Cardiac fibroblast (primary cell): ENCODE measurements at places on chromosomes 3 and 15.

- DNase-seq = no peak
Observed at GRCh38 chr3:10857235-10857634, 41.2 kb downstream of the SLC6A11 start.

- DNase-seq = no peak
Observed at GRCh38 chr3:196280689-196281440, 6.7 kb downstream of the PCYT1A start.

- peak; percentile 77 for DNase-seq
Observed at GRCh38 chr15:62141643-62142588, 23.2 kb downstream of the C2CD4B start.

- peak; percentile 91 for DNase-seq
Observed at GRCh38 chr3:150079029-150079739, 108.5 kb upstream of the PFN2 start.

DNA sequence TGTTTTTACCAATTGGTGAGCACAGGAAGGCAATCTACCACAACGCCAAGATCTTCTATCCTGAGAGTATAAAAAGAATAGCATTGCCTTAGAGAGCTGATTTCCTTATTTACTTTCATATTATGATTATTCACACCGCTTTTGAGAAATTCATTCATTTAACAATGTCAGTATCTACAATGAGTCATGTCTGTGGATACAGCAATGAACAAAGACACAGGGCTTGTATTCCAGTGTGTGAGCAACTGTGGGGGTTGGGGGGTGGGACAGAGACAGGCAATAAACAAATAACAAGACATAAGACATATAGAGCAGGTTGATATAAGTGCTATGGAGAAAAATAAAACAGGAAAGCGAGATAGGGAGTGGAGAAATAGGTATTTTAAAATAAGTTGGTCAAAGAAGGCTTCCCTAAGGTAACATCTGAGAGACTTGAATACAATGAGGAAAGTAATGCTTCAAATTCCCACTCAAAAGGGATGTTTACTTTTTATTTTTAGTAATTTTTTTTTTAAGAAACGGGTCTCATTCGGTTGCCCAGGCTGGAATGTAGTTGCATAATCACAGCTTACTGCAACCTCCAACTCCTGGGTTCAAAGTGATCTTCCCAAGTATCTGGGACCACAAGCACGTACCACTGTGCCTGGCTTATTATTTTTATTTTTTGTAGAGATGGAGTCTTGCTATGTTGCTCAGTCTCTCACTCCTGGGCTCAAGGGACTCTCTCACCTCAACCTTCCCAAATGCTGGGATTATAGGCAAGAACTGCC, 45.7 kb downstream of the PGBD4 start:
- DNase-seq = peak; percentile 60

GRCh38 chr3:113275583-113275928, 64.2 kb downstream of the BOC start:
- DNase-seq = no peak

DNA sequence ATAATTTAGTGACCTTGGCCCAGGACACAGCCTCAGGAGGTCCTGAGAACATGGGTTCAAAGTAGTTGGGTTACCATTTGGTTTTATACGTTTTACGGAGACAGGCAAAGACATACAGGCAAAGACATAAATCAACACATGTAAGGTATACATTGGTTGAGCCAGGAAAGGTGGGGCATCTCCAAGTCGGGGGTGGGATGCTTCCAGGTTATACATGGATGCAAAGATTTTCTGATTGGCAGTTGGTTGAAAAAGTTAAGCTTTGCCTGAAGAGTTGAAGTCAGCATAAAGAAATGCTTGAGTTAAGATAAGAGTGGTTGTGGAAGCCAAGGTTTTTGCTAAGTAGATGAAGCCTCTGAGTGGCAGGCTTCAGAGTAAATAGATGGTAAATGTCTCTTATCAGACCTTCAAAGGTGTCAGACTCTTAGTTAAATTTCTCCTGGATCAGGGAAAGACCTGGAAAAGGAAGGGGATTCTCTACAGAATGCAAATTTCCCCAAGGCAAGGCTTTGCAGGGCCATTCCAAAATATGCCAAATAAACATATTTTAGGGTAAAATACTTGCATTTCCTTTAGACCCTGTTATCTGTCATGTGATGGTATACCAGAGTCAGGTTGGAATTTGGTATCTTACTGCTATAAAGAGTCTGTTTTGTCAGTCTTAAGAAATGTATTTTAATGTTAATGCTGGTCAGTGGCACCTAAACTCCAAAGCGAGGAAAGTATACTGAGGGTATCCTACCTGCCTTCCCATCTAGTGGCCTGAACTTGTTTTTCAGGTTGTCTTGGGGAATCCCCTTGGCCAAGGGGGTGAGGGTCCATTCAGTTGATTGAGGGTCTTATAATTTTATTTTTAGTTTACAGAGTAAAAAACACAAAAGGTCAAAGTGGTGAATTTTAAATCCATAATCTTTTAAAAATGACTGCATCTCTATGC, 8.2 kb upstream of the PDHB start:
- no peak for DNase-seq

GRCh38 chr3:127062926-127063325, 80.0 kb downstream of the PLXNA1 start:
- no peak for DNase-seq

GRCh38 chr3:12299026-12299425, 10.2 kb downstream of the PPARG start:
- DNase-seq = peak; percentile 41

DNA sequence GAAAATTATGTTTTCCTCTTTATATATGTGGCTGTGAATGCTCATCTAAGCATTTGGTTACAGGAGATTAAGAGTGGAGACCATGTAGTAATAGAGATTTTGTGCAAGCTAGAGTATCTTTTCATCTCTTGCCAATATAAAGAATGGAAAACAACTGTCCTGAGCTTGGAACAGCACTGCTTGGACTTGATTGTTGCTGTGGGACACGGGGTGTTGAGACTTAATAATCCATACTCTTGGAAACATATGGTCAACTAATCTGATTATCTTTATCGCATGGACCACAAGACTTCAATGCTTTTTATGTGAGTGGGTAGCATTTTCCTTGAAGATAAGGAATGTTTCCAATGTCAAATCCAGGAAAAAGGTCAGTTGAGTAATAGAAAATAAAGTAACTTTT, 806.3 kb downstream of the DIPK2A start:
- no peak for DNase-seq

DNA sequence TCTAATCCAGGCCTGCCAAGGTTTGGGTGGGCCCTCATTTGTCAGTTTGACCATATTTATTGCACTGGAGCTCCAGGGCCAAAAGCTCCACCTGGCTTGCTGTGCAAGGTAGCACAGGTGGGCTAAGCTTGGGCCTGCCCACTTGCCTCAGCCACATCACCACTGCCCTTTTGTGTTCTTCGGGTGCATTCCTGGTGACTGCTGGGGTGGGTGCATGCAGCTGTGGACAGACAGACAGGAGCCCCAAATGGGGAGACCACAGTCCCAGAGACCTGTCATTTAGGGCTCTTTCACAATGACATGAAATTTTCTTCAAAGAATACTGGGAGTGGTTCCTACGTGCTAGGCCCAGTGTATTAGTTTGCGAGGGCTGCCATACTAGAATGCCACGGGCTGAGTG, 2.7 kb downstream of the MESP2 start:
- no peak for DNase-seq

DNA sequence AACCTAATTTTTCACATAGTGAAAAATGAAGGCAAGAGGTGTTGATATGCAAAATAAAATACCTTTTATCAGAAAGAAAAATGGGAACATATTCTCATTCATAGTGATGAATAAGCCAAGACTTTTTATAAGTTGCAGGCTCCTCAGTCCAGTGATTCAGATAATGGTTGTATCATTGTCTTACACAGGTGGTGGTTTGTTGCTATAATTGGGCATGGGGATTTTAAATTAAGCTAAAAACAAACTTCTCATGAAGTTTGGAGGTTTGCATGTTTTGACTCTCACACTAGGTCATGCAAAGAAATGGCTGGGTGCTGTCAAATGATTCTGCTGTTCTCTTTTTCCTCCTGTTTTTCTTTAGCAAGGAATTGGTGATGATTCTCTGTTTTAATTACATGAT, 60.8 kb upstream of the SKIL start:
- DNase-seq = no peak

DNA sequence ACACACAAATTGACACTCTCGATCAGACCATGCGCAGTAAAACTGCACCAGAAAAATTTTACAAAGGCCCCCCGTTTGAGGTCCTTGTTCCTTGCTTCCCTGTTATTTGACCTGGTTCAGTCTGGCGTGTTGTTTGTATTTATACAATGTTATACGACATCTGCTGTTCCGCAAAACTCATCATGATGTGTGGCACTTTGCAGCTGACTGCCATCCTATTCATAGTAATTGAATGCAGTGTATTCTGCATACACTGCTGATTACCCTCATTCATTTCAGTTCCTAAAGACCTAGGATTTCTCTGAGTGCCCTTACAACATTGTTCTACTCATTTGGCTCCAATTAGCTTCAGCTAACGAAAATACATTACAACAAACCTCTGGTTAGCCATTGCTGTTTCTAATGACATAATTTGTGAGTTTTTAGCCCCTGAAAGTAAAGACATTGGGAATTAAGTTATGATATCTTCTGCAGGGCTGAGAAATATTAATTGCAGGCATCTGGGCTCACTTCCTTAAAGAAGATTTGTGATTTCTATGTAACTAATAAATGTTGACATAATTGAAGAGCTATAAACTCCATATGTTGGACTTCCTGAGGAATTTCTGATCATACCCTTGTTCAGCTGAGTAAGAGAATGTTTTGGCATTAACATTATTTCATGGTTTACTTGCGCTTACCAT, 75.7 kb downstream of the C3orf38 start:
- no peak for DNase-seq

DNA sequence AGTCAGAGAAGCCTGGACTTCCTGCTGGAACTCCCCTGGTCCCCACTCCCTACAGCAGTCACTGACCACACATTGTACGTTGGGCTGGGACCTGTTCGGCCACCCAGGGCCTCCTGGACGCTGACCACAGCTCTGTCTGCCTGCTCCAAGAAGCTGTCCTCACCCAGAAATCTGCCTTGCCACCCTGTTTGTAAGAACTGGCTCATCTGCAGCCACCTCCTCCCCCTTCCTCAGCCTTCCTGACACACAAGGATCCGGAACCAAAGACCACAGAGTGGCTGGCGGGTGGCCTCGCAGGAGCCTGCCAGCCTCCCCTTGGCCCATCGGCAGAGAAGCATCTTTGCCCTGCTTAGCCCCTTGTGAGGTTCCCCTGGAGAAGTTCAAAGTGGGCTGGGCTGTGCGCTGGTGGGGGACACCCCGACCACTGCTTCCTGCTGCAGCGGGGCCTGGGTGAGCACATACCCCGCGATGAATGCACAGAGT, 91.9 kb downstream of the PCSK6 start:
- no peak for DNase-seq

GRCh38 chr3:117874904-117875874, 1159.5 kb downstream of the IGSF11 start:
- no peak for DNase-seq

GRCh38 chr3:41521010-41521655, 321.8 kb downstream of the CTNNB1 start:
- DNase-seq = no peak

- no peak for DNase-seq
Observed at GRCh38 chr3:18062657-18063025, 320.2 kb upstream of the TBC1D5 start.

DNA sequence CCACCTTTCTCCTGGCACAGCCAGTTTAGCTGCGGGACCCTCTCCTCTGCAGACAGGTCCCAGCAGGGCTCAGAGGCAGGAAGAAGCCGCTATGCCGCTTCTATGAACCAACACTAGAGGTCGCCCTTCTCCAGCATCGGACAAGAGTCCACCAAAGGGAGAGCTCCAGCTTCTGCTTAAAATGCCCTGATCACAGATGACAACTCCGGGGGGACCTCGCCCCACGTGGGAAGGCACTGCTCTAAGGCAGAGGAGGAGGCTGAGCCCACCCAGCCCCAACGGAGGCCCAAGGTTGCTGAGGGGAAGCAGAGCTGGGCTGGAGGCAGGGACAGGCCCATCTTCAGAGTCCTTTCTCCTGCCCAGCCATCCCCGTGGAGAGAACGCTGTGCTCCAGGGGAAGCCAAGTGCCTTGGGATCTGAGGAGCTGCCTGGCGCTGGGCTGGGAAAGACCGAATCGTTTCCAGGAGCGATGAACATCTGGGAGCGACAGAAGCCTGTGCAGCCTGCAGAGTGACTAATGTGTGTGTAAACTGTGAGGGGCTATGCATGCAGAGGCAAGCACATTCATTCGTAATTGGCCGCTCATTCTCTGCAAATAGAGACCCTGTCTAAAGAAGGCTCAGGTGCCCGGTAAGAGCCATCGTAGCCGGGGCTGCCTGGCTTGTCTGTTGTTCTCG, 43.5 kb upstream of the BDH1 start:
- DNase-seq = peak; percentile 85

DNA sequence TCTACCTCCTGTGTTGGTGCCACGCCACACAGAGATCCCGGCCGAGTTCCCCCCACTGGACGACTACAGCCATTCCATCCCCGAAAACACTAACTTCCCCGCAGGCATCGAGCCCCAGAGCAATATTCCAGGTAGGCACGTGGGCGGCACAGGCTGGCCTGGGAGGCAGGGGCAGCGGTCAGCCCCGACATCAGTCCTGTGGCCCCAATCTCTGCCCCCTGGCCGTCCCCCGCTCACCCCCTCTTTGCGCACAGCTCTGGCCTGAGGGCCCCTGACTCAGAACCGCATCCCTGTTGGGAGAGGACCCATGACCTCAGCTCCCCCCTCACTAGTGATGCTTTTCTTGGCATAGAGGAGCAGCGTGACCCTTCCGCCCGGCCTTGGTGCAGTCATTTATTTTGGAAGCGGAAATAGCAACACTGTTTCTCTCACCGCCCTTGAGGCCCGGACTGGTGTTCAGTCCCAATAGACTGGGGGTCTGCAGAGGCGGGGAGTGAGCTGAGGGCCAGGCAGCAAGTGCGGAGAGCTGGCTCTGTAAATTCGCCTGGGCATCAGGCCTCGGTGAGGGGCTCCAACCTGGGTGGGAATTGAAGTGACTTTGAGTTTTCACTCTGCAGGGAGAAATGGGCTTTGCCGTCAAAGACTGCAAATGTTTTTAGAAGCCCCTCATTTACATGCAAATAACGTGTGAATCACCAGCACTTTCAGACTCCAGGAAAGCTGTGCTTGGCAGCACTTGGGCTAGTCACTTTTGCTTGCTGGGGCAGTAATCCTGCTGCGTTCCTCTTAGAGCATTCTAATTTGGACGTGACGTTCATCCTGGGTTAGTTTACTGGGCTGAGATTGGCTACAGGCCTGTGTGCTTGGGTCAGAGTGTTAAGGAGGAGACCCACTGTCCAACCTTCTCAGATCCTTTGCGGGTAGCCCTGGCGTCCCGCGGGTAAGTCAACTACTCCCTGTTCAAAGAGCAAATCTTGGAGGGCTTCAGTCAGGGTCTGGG, 88.9 kb downstream of the AAGAB start:
- peak; percentile 91 for DNase-seq

- no peak for DNase-seq
Observed at GRCh38 chr3:106116733-106117489, 248.1 kb upstream of the CBLB start.

DNA sequence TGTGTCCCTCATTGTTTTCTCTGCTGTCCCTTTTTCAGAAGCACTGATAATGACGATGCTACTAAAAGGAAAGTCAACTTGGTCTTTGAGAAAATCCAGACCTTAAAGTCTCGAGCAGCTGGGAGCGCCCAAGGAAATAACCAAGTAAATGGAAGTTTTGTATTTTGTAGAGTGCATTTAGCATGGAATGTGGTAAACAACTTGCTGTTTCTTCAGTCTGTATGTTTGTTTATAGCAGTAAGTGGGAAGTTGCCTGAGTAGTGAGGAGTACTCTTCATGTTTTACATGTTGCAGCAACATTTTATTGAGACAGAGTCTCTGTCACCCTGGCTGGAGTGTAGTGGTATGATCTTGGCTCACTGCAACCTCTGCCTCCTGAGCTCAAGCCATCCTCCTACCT, 66.0 kb downstream of the CGNL1 start:
- DNase-seq = no peak

- DNase-seq = no peak
Observed at GRCh38 chr15:95973566-95974256, 356.8 kb upstream of the NR2F2 start.
